ENCODE measurements at places on chromosomes 5 and 9.

GRCh38 chr9:34518110-34518616 is 4.6 kb downstream of the ENHO start:
- no peak for DNase-seq

- DNase-seq = peak; percentile 30
Measured at GRCh38 chr9:9942764-9943424, 669.9 kb downstream of the PTPRD start.

DNA sequence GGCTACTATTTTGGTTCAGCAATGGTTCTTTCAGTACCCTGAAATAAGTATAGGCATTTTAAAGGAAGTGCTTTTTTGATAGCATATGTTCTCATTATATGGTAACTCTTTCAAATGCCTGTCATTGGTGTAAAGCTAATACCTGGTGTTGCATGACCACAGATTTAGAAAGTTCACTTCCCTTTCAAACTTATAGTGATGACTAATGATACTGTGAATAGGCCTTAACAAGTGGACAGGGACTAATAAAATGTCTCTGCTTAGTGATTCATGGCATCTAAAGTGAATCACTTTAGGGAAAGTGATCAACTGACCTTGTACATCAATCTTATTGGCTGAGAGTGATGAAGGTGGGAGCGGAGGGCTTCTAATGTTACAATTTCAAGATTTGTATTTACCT is 21.6 kb downstream of the MRPL22 start:
- peak; percentile 82 for DNase-seq

GRCh38 chr5:179272326-179273072 is 72.8 kb downstream of the ADAMTS2 start:
- DNase-seq = no peak

GRCh38 chr5:173903396-173904140 is 15.4 kb downstream of the CPEB4 start:
- no peak for DNase-seq

DNA sequence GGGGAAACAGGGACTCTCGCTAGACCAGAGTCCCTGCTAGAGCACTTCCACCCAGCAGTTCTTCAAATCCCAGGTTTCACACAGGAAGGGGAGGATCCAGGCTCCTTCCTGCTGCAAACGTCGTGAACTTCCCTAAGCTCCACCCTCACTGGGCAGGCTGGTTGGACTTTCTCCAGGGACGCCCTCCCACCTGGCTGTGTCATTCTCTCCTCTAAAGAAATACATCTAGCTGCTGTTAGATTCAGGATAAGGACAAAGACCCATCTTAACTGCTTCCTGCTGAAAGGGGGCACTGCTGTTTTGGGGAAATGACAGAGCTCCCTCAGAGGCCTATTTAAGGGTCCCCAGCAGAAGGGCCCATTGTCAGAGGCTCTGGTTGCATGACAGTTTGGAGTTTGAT is 230.7 kb downstream of the SEMA6A start:
- DNase-seq = no peak

DNA sequence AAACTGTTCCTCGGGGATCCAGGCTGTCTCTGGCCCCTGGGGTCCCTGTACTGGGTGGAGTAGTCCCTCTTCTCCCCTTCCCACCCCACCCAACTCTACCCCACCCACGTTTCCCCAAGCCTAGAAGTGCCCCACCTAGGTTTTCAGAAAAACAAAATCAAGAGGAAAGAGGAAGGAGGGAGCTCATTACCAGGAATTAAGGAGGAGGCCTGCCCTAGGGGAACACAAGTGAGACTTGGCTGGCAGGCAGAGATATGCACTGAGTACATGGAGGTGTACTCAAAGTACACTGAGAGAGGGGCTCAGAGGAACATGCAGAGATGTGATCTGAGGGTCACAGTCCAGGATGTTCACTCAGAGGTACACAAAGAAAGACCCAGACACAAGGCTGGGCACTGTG is 10.2 kb downstream of the AQP3 start:
- no peak for DNase-seq

- DNase-seq = no peak
Measured at GRCh38 chr9:96567203-96567700, 52.4 kb downstream of the CDC14B start.

GRCh38 chr5:172901012-172901780 is 58.0 kb upstream of the RPL26L1 start:
- DNase-seq = peak; percentile 92

DNA sequence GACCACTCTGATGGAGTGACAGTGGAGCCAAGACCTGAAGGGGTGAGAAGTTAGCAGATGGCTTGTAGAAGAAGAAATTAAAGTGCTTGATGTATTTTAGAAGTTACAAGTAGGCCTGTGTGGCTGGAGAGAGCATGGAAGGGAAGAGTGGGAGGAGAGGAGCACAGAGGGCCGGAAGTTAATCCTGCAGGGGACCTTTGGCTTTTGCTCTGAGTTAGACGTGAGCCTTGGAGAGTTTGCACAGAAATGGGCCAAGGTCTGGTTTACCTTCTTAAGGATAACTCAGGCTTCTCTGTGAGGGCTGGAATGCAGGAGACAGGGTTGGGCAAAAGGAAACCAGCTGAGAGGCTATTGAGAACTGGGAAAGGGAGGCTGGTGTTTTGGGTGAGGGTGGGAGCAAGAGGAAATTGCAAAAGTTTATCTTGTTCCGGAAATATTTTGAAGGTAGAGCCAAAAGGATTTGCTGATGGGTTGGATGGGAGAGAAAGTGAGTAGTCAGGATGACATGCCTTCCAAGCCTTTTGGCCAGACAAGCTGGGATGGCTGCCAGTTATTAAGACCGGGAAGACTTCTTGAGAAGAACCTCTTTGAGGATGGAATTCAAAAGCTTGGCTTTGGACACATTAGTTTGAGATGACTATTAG is 17.5 kb upstream of the F2RL1 start:
- DNase-seq = peak; percentile 67

- DNase-seq = no peak
Measured at GRCh38 chr9:126984969-126985368, 70.4 kb downstream of the RALGPS1 start.

GRCh38 chr9:133563291-133563796 is 28.8 kb downstream of the ADAMTSL2 start:
- DNase-seq = no peak

DNA sequence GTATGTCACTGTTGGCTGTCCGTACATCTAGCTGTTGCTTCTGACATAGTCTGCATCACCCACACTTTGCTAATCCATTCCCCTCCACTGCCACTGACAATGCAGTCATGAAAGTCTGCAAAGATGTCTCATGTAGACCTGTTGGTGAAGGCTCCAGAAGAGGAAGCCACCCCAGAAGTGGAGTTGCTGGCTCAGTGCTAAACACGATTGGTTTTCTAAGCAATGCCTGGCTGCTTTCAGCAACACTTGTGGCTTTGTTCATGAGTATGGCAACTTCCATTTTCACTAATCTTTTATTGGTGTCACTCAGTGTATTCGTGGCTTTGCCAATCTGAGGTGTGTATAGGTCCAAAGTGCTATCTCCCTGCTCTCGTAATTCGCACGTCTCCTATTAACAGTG is 288.1 kb downstream of the GADD45G start:
- DNase-seq = no peak

DNA sequence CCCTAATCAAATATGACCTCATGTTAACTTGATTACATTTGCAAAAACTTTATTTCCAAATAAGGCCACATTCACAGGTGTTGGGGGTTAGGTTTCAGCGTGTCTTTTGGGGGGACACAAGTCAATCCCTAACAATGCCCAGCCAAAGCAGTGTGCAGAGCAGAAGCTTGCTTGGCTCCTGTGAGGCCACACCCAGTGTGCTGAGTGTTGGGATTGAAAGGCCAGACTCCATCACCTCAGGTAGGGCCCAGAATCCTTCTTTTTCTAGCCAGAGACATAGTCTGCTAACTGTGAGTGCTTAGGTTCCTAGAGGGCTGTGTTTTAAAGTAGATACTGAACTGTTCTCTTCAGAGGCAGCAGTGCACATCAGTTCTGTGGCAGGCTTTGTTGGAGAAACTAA is 27.9 kb downstream of the KDM4C start:
- no peak for DNase-seq

GRCh38 chr5:87002485-87002884 is 265.2 kb upstream of the RASA1 start:
- peak; percentile 8 for DNase-seq

DNA sequence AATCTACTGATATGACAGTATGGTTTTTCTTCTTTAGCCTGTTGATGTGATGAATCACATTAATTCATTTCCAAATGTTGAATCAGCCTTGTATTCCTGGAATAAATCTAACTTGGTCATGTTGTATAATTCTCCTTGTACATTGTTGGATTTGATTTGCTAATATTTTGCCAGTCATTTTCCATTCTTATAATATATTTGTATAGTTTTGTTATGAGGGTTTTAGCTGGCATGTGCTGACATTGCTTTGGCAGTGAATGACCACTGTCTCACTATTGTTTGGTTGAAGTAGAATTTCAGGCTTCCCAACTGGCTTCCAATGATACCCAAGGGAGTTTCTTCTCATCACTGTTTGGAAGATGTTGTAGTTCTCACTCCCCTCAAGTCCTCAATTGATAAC is 983.0 kb upstream of the PTPRD start:
- no peak for DNase-seq

- DNase-seq = peak; percentile 28
Measured at GRCh38 chr5:62315376-62316175, 9.6 kb downstream of the KIF2A start.

- no peak for DNase-seq
Measured at GRCh38 chr5:1177826-1178528, 23.4 kb upstream of the SLC6A19 start.

DNA sequence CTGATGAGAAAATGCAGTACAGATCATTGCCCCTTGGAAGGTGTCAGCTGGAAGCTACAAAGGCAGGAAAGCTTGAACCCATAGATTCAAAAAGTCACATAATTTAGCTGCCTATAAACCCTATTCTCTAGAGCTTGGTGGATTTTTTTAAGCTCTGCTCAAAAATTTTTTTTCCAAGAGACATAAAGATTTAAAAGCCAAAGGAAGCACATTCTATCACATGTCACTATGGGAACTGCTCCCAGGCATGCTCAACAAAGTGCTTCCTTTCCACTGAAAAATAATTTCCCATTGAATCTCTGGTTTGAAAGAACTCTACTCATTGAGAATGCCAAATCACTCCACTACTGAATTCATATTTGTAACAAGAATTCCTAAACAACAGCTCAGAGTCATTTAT is 419.8 kb downstream of the CETN3 start:
- DNase-seq = no peak

DNA sequence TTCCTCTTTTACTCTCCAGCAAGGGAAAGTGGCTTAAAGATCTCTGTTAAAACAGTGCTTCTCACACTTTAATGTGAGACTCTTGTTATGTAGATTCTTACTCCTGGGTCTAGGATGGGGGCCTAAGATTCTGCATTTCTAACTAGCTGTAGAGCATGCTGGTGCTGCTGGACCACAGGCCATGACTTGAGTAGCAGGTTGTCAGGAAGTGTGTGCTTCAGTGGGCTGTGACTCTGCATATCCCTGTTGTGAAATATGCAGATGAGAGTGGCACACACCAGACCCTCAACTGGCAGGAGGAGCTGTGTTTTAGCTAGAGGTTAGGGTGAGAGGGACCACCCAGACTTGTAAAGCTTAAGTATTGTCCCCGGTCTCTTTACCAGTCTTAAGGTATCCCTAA is 191.1 kb upstream of the DMRT1 start:
- no peak for DNase-seq

All from ELR (cell line).